ENCODE measurements at places on chromosomes 2 and 18. TPM values are rescaled to one million over a fixed set of nuclear protein-coding genes. Genes with fewer than 3 reads are reported as not detected.

DUSP11 gene
- 35.8 TPM for total RNA-seq

NXPH2 gene
- total RNA-seq, result not detected

COLEC11 gene
- not detected for total RNA-seq

PLGLB1 gene
- total RNA-seq, result 1.8 TPM

GPR45 gene
- total RNA-seq, result not detected

FHOD3 gene
- total RNA-seq, result 23.5 TPM

LAMA1 gene
- total RNA-seq, result 1.9 TPM

NMUR1 gene
- total RNA-seq, result under 0.01 TPM

SLC38A11 gene
- total RNA-seq, result 0.12 TPM

PLB1 gene
- 1.8 TPM for total RNA-seq

CCDC85A gene
- 2.9 TPM for total RNA-seq

TLX2 gene
- total RNA-seq, result not detected

MALL gene
- total RNA-seq, result 2.1 TPM

DSG4 gene
- total RNA-seq, result not detected

TRAK2 gene
- total RNA-seq, result 97.0 TPM

SERPINB11 gene
- total RNA-seq, result not detected

CFAP65 gene
- not detected for total RNA-seq

MBP gene
- total RNA-seq, result 13.2 TPM

SLC40A1 gene
- 6.3 TPM for total RNA-seq

PRKAG3 gene
- total RNA-seq, result not detected

ABCG8 gene
- total RNA-seq, result not detected

CACNB4 gene
- 6.4 TPM for total RNA-seq

TMEM198 gene
- 2.1 TPM for total RNA-seq

CDKL4 gene
- 0.85 TPM for total RNA-seq

TMEM37 gene
- total RNA-seq, result not detected

GPAT2 gene
- 10.2 TPM for total RNA-seq

ATP6V1C2 gene
- not detected for total RNA-seq

DNER gene
- not detected for total RNA-seq

VAMP5 gene
- 32.5 TPM for total RNA-seq

CNGA3 gene
- 0.12 TPM for total RNA-seq

EFR3B gene
- total RNA-seq, result 0.16 TPM

CPO gene
- not detected for total RNA-seq

KLHL29 gene
- 1.5 TPM for total RNA-seq

KLHL14 gene
- 0.16 TPM for total RNA-seq

CRYGD gene
- total RNA-seq, result not detected

FBXO15 gene
- total RNA-seq, result not detected

PLA2R1 gene
- 30.8 TPM for total RNA-seq

KCMF1 gene
- total RNA-seq, result 71.4 TPM

UGT1A4 gene
- not detected for total RNA-seq

NRP2 gene
- total RNA-seq, result 118 TPM

RAMP1 gene
- 0.85 TPM for total RNA-seq

MXD1 gene
- 4.7 TPM for total RNA-seq

ATP5F1A gene
- 659 TPM for total RNA-seq

GCC2 gene
- total RNA-seq, result 23.5 TPM

BMP10 gene
- total RNA-seq, result not detected

FAM237A gene
- total RNA-seq, result not detected

MCM6 gene
- total RNA-seq, result 9.7 TPM

PDE1A gene
- 3.2 TPM for total RNA-seq

SERPINB5 gene
- 0.65 TPM for total RNA-seq

MC2R gene
- total RNA-seq, result not detected

VWC2L gene
- total RNA-seq, result not detected

USP40 gene
- 36.6 TPM for total RNA-seq

Measured in hair follicle dermal papilla cell (primary cell).